ENCODE measurements at places on chromosomes 4 and X.

- peak; percentile 35 for DNase-seq
Observed at GRCh38 chr4:91064157-91064853, 937.1 kb downstream of the CCSER1 start.

DNA sequence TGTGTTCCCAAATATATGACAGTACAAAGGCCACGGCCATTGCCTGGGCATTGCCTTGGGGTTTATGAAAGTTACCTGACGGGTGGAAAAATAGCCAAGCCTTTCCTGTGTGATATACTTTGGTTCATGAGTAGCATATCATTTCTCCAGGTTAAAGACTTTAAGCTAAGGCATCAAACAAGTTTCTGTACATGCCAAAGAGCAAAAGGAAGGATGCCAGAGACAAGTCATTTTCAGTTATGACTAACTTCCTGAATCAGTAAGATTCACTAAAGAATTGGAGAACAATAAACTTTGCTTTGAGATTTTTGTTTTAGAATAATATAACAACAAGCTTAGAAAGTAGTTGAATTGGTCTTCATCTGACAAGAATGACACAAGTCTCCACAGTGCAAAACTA, 9.7 kb upstream of the GUF1 start:
- DNase-seq: no peak

DNA sequence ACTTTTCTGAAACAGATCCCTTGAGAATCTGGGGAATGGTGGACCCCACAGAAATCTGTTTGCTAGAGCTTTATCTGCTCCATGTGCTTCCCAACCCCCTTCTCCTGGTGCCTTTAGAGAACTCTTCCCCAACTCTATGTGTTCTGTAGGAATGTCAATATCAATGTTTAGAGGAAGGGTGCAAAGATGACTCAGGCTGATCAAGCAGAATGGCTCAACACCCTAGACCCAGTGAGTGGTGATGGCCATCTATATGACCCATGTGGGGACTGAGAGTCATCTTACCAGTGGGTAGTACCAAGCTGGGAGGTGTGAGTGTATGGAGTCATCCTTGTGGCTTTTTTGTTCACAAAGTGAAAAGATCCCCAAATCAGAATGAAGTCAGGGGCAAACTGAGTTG, 143.5 kb downstream of the RAB28 start:
- no peak for DNase-seq

DNA sequence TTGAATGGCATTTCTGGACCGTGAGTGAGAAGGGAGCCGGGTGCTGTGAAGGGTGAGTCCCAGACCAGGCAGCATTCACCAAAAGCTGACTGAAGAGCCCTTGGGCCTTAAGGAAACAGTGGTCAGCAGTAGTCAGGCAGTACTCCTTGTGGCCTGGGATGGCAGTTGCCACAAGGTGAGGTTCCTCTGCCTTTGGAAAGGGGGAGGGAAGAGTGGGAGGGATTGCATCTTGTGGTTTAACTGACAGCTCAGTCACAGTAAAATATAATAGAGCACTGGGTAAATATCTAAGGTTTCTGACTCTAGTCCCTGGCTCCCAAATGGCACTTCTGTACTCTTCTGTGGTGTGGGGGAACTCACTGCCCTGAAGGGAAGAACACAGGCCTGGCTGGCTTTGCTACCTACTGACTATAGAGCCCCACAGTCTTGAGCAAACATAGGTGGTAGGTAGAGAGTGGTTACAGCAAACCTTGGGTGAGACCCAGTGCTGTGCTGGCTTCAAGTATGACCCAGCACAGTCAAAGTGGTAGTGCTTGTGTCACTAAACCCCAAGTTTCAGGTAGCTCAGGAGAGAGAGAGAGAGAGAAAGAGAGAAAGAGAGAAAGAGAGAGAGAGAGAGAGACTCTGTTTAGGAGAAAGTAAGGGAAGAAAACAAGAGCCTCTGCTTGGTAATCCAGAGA, 154.2 kb downstream of the TEX11 start:
- no peak for DNase-seq

- DNase-seq: no peak
Observed at GRCh38 chr4:133668061-133668851, 519.2 kb downstream of the PCDH10 start.

GRCh38 chr4:74456056-74456744, 11.3 kb downstream of the AREG start:
- DNase-seq: no peak

- DNase-seq: no peak
Observed at GRCh38 chr4:36343501-36344175, 62.2 kb downstream of the DTHD1 start.

GRCh38 chr4:112199041-112199440, 32.5 kb upstream of the AP1AR start:
- no peak for DNase-seq

DNA sequence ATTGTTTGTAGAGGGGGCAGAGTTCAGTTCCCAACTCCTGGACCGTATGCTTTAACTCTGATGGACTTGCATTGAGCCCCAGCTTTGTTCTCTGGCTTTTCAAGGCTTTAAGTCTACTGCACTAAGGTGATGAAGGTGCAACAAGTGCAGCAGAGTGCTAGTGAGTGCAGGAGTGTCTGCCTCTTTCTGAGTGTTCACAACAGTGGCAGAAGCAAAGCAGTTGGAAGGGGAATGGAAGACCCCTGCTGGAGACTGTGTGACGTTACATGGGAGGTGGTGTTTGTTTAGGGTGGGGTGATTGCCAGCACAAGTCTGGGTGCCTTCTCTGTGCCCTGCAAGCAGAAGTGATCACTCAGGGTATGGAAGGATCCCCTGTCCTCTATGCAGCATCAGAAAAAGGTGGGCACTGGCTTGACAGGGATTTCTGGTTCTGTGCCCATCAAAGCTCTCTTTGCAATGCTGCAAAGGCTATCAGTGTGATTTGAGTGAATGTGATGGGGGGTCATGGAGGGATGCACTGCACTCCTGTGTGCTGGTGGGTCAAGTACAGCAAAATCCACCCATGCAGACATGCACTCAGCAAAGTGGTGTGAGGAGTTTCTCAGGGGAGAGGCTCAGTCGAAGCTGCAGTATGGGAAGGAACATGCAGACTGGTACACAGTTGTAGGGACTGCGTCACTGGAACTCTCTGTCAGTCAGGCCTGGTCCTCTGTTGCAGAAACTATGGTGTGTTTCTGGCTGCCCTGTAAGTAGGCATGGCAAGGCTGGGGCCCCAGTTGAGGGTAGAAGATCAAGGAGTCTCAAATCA, 70.9 kb upstream of the UGT2B7 start:
- DNase-seq: no peak

GRCh38 chrX:152072236-152072635, 66.1 kb downstream of the MAGEA10 start:
- no peak for DNase-seq

DNA sequence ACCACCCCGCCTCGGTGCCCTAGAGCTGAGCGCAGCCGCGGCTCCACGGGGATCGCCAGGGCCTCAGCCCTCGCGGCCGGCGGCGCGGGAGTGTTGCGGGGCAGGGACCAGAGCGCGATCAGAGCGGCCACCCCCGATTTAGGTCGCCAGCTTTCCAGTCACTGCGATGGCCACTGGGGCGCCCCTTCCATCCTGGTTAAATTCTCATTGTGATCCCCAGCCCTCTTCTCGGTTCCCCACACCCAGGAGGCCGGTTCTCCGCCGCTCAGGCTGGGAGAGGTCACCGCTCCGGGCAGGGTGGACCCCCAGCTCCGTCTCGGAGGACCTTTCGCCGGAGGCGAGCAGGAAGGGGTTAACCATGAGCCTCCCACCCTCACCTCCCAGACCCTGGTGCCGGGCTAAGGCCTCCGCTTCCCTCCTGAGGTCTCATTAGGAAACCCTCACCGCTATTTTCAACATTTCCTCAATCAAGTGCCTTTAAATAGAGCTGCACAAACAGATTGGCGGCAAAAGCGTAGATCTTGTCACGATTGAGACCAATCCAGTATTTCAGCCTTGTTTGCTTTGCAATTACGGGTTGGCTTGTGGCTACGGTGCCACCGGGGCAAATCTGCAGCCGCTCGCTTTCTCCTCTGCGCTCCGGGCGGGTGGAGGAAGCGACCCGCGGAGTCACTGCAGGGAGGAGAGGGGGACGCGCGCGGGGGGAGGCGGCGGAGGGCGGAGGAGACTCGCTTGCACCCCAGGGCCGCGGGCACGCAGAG, 8.3 kb upstream of the HAND2 start:
- DNase-seq: peak; percentile 65

GRCh38 chr4:86961605-86962295, 26.9 kb downstream of the AFF1 start:
- no peak for DNase-seq

DNA sequence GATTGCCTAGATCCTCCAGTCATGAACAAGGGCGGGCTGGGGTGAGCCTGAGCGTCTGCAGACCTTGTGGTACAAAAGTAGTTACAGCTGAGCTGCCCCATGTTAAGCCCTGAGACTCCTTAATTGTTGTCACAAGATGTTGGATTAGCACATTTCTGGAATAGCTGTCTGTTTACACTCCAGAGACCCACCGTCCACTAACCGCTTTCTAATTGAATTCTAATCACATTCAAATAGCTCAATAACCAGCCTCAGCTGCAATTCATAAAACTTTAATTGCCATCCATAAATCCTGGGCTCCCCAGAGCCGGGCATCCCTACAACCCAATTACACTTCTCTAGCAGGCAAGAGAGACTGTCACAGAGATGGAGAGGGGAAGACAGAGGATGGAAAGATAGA, 1.6 kb upstream of the GSX2 start:
- no peak for DNase-seq

DNA sequence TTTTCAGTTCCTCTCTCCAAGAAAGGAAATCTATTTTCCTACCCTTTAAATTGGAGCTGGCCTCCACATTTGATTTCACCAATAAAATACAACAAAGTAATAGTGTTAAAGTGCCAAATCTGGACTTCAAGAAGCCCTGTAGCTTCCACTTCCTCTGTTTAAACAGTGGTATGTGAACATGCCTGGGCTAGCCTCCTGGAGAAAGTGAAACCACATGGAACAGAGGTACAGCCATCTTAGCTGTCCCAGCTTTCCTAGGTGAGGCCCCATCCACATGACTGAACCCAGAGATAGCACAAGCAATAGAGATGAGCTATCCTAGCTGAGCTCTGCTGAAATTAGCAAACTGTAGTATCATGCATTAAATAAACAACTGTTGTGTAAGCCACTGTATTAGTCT, 131.8 kb upstream of the VCX start:
- DNase-seq: no peak

DNA sequence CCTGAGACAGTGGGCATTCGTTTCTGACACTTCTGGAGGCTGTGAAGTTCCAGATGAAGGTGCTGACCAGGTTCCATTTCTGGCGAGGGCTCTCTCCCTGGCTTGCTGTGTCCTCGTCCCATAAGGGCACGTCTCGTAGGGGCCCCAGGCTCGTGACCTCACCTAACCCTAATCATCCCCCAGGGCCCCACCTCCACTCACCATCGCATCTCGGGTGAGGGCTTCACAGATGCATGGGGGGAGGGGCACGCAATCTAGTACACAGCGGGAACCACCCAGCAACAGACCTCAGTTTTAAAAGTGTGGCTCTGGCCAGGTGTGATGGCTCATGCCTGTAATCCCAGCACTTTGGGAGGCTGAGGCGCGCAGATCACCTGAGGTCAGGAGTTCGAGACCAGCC, 22.1 kb downstream of the PDE6B start:
- DNase-seq: peak; percentile 16

DNA sequence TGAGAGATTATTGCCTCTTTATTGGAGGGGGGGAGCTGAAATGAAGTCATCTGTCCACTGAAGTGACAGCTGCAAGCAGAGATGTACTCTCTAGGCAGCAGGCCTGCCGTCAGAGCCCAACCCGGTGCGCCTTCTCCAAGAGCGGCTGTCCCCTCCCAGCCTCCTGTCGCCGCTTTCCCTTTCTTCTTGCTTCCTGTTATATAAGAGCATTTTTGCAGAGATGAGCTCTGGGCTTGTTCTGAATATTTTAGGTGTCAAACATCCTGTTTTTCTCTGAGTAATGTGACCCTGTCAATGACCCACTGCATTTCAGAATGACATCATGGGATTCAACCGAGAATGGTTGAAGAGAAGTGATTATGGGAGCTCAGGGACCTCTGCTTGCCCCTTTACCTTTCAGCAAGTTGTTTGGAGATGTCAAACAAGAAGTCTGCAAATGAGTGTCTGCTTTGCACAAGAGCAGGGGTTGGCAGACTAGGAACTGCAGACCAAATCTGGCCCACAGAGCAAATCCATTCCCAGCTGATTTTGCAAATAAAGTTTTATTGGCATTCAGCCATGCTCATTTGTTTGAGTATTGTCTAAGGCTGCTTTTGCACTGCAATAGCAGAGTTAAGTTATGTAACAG, 79.9 kb downstream of the SLC9A6 start:
- peak; percentile 75 for DNase-seq

DNA sequence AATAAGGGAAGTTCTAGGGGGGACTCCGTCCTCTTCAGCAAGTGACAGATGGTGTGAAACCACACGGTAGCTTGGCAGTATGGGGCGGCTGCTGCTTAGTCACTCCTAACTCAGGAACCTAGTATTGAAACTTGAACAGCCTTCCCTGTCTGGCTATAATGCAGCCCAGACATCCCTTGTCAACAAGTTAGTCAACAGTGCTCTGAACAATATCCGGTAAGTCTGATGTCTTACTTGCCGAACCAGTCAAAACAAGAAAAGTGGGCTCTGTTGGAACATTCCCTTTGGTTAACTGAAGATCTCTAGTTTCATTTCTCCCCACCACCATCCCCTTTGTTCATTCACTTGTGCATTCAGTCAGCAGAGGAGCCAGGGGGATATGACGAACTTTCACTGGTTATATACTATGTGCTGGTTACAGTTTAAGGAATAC, 18.7 kb upstream of the CXCL13 start:
- DNase-seq: no peak

DNA sequence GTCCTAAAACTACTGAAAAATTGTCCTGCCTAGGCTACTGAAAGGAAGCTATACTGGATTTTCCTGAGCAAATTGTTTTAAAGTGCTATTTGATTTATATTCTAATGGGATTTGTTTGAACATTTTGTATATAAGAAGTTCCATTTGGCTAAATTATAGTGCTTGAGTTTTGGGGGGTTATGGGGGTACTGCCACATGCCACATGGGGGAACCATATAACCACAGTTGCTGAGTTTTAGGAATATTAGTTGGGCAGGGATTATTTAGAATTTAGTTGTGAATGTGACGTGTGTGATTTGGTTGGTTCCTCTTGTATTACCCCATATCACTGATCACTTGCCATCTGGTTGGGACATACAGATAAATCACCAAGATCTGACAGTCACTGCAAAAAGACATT, 224.5 kb upstream of the TAPT1 start:
- no peak for DNase-seq

- no peak for DNase-seq
Observed at GRCh38 chr4:17667253-17667652, 52.8 kb downstream of the MED28 start.

DNA sequence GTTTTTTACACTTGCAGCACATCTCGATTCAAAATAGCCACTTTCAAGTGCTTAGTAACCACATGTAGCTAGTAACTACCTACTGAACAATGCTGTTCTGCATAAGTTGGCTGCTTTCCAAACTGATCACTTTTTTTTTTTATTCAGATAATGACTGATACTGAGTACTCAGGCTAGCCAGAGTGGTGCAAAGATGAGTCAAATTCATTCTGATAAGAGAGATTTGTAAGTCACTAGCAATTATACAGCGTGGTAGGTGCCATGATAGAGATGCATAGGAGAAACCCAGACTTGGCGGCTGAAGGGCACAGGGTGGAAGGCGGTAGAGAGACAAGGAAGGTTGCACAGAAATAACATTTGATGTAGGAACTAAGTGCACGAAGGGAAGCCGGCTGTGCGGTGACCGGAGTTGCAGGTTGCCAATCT, 357 bp upstream of the IGBP1 start:
- DNase-seq: no peak

- DNase-seq: peak; percentile 46
Observed at GRCh38 chr4:112348488-112349158, 51.5 kb downstream of the ALPK1 start.
